ENCODE measurements at places on chromosomes 5 and 9.

DNA sequence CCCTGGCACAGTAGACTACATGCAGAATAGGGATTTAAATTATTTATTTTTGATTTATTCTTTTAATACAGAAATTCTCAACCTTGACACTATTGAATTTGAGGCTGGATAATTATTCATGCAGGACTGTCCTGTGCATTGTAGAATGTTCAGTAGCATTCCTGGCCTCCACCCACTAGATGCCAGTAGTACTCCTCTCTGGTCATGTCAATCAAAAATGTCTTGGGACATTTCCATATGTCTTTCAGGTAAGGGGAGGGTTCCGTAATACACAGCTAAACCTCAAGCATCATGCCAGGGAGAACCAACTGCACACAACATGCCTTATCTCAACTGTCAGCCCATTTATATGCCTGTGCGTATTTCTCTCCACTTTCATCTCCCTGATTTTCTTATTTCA, 231.8 kb downstream of the BRINP1 start:
- DNase-seq: no peak

DNA sequence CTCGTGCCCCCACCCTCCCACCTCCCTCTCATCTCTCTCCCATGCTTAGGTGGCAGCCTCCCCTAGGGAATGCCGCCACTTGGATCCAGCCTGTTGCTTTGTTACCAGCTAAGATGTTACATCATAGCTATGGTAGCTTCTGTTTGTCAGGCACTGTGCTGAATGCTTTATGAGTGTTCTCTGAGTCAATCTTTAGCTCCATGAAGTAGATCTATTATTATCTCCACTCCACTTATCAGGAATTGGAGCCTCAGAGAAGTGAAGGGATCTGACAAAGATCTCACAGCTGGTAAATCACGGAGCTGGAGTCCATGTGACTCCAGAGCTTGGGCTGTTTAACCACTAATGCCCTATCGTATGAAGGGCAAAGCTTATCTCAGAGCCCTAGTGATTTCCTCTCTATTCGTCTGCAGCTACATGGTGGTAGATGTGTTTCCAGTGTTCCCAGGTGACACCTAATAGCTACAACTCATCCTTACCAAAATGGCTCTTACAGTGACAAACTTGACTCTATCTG, 54.1 kb downstream of the GARNL3 start:
- no peak for DNase-seq

DNA sequence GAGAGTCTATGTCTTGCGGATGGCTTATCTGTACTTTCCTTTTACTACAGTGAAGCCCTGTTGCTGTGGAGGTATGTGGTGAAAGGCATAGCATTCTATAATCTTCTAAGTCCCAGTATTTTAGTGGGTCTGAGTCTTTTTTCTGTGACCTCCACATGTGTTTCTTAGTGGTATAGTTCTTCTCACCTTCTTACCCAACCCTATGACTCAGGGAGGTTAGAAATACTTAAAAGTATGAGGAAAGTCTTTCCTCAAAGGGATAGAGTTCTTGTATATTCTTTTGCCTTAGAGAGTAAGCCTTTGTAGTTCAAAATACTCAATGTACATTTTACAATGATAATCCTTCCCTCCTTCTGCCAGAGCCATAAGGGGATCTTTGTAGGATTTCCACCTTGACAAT, 621.9 kb upstream of the CTNND2 start:
- no peak for DNase-seq

GRCh38 chr9:105044518-105044917, 116.6 kb upstream of the ABCA1 start:
- DNase-seq: peak; percentile 19

- no peak for DNase-seq
Observed at GRCh38 chr5:69129413-69129812, 35.6 kb downstream of the SLC30A5 start.

GRCh38 chr5:43161244-43161643, 30.8 kb upstream of the NIM1K start:
- no peak for DNase-seq

GRCh38 chr5:53575831-53576230, 15.4 kb downstream of the NDUFS4 start:
- DNase-seq: no peak

DNA sequence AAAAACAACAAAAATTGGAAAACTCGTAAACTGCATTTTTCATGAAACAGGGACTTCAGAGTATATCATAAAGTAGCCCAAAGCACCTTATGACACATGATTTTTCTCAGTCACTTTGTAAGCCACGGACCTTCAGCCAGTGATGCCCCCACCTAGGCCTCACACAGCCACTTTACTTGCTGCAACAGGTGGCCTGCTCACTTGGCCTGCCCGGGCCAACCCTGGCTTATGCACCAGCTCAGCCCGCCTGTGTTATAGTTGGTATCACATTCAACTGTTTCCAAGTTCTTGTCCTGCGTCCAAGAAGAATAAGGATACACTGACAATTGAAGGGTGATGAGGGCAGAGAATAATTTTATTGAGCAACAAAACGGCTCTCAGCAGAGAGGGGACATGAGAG, 219.2 kb downstream of the FER start:
- DNase-seq: no peak

DNA sequence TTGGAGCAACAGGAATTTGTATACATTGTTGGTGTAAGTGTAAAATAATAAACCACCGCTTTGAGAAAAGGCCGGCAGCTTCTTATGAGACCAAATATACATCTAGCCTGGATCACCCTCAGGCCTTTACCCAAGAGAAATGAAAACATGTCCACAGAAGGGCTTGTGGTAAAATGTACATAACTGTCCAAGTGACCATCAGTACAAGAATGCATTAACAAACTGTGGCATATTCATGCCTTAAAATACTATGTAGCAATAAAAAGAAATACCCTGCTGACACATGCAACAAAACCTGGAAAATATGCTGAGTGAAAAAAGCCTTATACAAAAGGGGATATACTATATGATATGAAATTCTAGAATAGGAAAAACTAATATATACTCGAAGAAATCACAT, 311.9 kb upstream of the TRPC7 start:
- DNase-seq: no peak

- no peak for DNase-seq
Observed at GRCh38 chr5:13553896-13554295, 390.6 kb downstream of the DNAH5 start.
